Right atrium auricular region (tissue), 2 donors: ENCODE measurements at places on chromosomes 3 and 15. TPM values are rescaled to one million over a fixed set of nuclear protein-coding genes. Genes with fewer than 3 reads are reported as not detected.
A peak's percentile ranks its signal among the peaks of the same experiment; 100 is the strongest.

DNA sequence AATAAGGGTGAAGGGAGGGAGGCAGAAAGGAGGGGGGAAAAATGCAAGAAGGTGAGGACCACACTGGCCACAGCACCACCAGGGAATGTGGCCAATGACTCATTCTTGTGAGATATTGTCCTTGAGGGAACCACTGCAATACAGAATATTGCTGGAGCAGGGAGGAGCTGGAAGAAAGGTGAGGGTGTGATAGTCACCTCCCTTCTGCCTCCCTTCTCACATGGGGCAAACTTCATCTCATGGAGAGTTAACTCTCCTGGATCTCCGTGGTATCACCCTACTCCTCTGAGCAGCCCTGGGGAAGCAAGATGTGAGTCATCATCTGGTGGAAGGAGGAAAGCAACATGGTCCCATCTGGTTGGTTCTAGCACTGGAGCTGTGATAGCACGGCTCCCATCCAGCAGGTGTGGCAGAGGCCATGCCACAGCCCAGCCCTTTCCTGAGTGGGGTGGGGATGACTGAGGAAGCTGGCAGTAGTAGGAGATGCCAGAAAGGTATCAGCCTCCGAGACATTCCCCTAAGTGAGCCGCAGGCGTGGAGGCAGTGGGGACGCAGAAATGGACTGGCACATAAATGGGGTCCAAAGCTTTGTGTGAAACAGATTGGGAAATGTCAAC lies 115.9 kb upstream of the LPP start:
- DNase-seq = no peak
- no peaks in the 10 kb centered on the region for H3K27me3 ChIP-seq
- no peaks in the 10 kb centered on the region for H3K36me3 ChIP-seq
- no peaks in the 10 kb centered on the region for H3K4me1 ChIP-seq
- no peak overlapping the region for H3K27ac ChIP-seq

TGM4 gene
- total RNA-seq = not detected

- no peak for DNase-seq
- H3K27ac ChIP-seq = no peak overlapping the region
- H3K4me1 ChIP-seq = no peaks in the 10 kb centered on the region
- H3K36me3 ChIP-seq = no peaks in the 10 kb centered on the region
These were observed 188.9 kb downstream of the TLE3 start for GRCh38 chr15:69908590-69909420.

NR2C2 gene
- total RNA-seq = 29.2 TPM

DNA sequence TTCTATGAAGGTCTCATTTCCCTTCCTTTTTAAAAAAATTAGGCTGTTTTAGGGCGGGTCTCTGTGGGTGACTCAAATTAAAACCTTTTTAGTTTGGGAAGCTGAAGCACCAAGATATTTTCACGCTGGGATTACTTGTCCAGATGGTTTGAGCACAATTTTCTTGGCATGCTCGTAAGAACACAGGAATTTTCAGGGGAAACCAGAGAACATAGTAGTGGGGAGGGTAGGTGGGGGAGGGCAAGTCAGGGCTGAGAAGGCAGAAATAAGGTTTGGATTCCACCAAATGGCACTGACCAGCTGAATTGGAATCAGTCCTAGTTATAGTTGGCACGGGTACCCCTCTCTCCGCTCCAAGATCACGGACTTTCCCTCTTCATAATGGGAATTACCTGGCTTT lies 97.3 kb upstream of the LRIG1 start:
- no peaks in the 10 kb centered on the region for H3K4me1 ChIP-seq
- H3K27ac ChIP-seq = no peak overlapping the region
- no peaks in the 10 kb centered on the region for H3K36me3 ChIP-seq
- no peaks in the 10 kb centered on the region for H3K27me3 ChIP-seq
- no peak for DNase-seq

DNA sequence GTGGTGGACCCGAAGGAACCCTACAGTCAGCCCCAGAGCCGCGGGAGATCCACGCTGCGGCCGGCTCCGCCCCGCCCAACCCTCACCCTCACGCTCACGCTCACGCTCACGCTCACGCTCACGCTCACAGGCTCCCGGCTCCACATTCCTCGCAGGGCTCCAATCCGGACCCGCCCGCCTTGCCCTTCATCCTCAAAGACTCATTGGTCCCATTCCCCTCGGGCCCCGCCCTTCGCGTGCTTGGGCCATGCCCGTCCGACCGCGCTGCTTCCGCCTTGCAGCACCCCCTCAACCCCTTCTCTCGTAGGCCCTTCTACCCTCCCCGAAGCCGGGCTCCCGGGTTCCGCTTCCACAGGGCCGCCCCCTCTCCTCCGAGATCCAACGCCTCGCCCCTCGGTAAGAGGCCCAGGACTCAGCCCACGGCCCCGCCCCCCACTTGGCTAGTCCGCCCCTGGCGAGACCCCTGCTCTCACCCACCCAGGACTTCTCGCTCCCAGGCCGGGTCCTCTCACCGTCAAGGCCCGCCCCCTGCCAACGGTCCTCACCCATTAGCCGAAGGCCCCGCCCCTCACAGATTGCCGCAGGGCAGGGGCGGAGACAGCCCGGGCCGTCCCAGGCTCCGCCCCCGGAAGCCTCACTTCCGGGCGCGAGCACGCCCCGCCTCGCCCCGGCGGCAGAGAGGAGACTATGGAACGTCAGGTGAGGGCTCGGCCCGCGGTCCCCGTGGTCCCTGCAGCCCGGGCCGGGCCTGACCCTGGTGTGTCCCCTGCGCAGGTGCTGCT lies at the start of gene APEH:
Gene APEH, plus strand, starts transcription at position 637 of the 782 bp plus-strand sequence. Its CDS starts 51 bp downstream, at position 688.
- H3K36me3 ChIP-seq = peaks cover 32% of the 10 kb centered on the region
- H3K27ac ChIP-seq = peak within 1 kb of the TSS; percentile 91
- H3K4me3 ChIP-seq = peak within 1 kb of the TSS; percentile 87
- no peaks in the 10 kb centered on the region for H3K27me3 ChIP-seq

CNBP gene
- total RNA-seq = 440 TPM

DNA sequence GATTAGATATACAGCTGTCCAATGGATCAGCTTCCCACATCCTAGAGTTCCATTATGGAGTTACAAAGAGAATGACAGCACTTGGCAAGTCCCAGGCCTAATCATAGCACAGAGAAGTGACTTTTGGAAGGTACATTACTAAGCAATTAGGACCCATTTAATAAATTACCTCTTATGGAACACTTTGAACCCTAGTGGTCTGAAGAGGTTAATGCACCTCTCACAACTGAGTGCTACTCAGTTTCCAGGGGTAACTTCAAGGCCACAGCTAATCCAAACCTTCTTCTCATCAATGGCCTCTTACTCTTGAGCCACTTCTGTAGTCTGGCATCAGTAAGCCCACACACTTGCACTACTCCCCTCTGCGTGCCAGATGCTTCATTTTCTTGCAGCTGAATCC lies 34.9 kb upstream of the MEIS2 start:
- H3K27me3 ChIP-seq = no peaks in the 10 kb centered on the region
- H3K36me3 ChIP-seq = no peaks in the 10 kb centered on the region
- no peak overlapping the region for H3K27ac ChIP-seq
- H3K4me3 ChIP-seq = no peak overlapping the region
- no peak for DNase-seq
- H3K4me1 ChIP-seq = no peaks in the 10 kb centered on the region

ZBTB11 gene
- 10.4 TPM for total RNA-seq

DNA sequence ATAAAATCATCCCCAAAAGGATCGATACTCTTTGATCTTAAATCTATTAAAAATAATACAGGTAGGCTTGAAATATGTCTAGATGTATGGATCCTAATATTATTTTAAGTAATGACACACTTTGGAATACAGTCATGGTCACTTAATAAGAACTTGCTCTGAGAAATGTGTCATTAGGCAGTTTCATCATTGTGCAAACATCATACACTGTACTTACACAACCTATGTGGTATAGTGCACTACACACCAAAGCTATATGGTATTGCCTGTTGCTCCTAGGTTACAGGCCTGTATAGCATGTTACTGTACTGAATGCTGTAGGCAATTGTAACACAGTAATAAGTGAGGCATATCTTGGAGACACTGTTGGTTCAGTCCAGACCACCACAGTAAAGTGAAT lies 307.1 kb downstream of the RAP2B start:
- no peaks in the 10 kb centered on the region for H3K4me1 ChIP-seq
- no peaks in the 10 kb centered on the region for H3K36me3 ChIP-seq
- H3K27me3 ChIP-seq = no peaks in the 10 kb centered on the region
- DNase-seq = no peak
- no peak overlapping the region for H3K27ac ChIP-seq

HIGD2B gene
- not detected for total RNA-seq

GRCh38 chr15:85397151-85397550 lies 16.7 kb downstream of the AKAP13 start:
- no peak overlapping the region for H3K4me3 ChIP-seq
- H3K27ac ChIP-seq = peak overlapping the region; percentile 14
- peaks cover 68% of the 10 kb centered on the region for H3K4me1 ChIP-seq
- H3K27me3 ChIP-seq = no peaks in the 10 kb centered on the region

DNA sequence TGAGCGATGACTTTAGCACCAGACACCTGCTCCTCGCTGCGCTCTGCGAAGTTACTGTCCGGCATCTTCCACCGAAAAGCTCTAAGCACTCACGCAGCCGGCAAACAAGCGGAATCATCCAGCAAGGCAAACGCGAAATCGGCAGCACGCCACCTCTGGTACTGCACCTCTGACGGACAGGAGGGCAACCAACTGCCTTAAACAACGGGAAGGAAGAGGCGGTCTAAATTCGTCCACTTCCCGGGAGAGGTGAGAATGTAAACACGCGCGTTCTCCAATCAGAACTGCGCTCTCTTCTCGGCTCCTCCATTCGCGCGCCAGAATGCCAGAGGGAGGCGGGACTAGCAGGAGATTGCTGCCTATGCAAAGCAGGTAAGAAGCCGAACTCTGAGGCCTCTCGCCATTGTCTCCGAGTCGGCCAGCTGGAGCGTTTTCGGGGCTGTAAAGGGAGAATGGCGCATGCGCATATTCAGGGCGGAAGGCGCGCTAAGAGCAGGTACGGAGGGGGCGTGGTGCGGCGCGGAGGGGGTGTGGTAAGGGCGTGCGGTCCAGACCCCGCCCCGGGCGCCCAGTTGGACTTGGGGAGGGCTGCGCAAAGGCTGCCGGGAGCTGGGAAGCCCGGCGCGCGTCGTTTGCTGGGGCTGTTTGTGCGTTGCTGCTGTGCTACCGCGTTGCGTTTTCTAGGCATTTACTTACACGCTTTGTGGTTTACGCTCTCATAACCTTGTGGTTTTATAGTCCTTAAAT lies at the start of the genes BTD and HACL1:
Gene BTD, plus strand, starts transcription at position 347 of the 747 bp plus-strand sequence. CDS start 33,695 bp downstream, outside the sequence.
Gene HACL1, minus strand, starts transcription at position 171 of the 747 bp plus-strand sequence. Its CDS starts 106 bp downstream, at position 65.
- H3K27ac ChIP-seq = peak within 1 kb of the TSS; percentile 84
- DNase-seq = peak; percentile 97
- H3K27me3 ChIP-seq = no peaks in the 10 kb centered on the region

AHSG gene
- not detected for total RNA-seq

DNA sequence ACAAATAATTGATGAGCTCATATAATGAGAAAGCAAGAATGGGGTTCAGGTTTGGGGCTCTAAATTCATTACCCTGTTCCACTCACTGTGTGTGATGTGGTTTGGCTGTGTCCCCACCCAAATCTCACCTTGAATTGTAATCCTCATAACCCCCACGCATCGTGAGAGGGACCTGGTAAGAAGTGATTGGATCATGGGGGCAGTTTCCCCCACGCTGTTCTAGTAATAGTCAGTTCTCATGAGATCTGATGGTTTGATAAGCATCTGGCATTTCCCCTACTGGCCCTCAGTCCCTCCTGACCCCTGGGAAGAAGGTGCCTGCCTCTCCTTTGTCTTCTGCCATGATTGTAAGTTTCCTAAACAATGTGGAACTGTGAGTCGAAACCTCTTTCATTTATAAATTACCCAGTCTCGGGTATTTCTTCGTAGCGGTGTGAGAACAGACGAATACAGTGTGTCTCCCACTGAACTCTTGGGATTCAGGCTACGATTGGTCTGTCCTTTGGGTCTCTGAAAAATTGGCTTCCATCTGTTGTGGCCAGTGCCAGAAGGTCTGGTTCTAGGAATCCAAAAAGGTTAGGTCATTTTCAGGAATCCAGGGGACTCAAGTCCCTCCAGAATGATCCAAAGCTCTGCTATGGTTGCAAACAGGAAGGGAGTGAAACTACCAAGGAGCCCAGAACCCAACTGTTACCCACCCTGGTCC lies 87.7 kb downstream of the XXYLT1 start:
- no peaks in the 10 kb centered on the region for H3K27me3 ChIP-seq
- no peak for DNase-seq
- no peaks in the 10 kb centered on the region for H3K36me3 ChIP-seq
- H3K27ac ChIP-seq = no peak overlapping the region
- no peaks in the 10 kb centered on the region for H3K4me1 ChIP-seq
- H3K4me3 ChIP-seq = no peak overlapping the region

SLC25A36 gene
- 78.8 TPM for total RNA-seq

DNA sequence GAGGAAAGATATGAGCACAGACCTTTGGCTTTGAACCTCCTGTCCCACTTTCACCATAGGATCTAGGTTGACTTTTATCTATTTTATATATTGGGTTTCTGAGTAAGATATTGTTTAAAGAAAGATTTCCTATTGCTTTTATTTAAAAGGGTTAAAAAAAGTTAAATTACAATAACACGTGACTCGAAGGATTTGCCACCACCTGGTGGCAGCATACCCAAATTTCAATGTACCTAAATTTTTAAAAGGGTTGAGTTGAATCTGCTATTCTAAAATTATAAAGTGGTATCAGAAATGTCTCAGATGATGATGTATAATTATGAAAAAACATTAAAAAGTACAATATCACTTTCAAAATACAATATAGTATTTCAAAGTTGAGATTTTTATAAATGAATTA lies 368.4 kb downstream of the MECOM start:
- H3K4me1 ChIP-seq = no peaks in the 10 kb centered on the region
- DNase-seq = no peak
- H3K36me3 ChIP-seq = no peaks in the 10 kb centered on the region
- H3K27ac ChIP-seq = no peak overlapping the region
- H3K4me3 ChIP-seq = no peak overlapping the region

GRCh38 chr15:58589047-58589446 lies 157.3 kb downstream of the LIPC start:
- no peak overlapping the region for H3K4me3 ChIP-seq
- DNase-seq = no peak

DNA sequence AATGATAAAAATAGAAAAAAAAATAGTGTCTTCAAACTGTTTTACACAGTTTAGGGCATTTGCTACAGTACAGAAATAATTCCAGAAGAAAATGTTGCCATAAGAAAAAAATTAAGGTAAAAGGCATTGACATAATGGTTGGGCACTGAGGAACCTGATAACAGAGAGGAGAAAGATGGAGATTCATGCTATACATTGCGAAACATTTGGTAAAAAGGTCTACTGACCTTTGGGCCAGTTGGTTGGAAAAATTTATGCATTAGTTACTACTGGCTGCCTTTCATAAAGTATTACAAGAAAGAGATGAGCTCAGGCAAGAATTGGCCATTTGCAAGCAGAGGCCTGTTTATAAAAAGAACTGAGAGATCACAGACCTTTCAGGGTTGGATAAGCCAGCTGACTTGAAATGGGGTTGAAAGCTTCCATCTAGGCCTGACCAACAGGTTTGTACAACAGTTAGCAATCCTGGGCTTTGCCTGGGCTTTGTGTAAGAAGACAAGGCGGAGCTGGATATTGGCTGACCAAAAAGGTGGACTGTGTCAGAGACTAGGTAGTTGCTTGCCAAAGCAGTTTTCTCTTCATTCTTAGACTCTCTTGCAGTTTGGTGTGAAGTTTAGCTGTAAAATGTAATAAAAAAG lies 166.6 kb upstream of the MCTP2 start:
- no peak overlapping the region for H3K27ac ChIP-seq
- no peaks in the 10 kb centered on the region for H3K4me1 ChIP-seq
- no peaks in the 10 kb centered on the region for H3K27me3 ChIP-seq
- DNase-seq = no peak
- H3K36me3 ChIP-seq = no peaks in the 10 kb centered on the region

- DNase-seq = no peak
- H3K27me3 ChIP-seq = no peaks in the 10 kb centered on the region
- H3K27ac ChIP-seq = no peak overlapping the region
- peaks cover 55% of the 10 kb centered on the region for H3K4me1 ChIP-seq
- H3K36me3 ChIP-seq = no peaks in the 10 kb centered on the region
These were observed 143.6 kb downstream of the PGPEP1L start for GRCh38 chr15:98863983-98864382.
